ENCODE measurements at places on chromosomes 2 and 18.

- no peak for DNase-seq
Observed at GRCh38 chr2:205903549-205904129, 182.3 kb downstream of the INO80D start.

GRCh38 chr2:183610724-183611123 lies 486.5 kb downstream of the NUP35 start:
- DNase-seq = no peak

GRCh38 chr18:22465859-22466457 lies 48.2 kb upstream of the CTAGE1 start:
- no peak for DNase-seq

- no peak for DNase-seq
Observed at GRCh38 chr2:43051338-43051737, 175.1 kb downstream of the ZFP36L2 start.

- no peak for DNase-seq
Observed at GRCh38 chr2:201966691-201967438, 66.8 kb upstream of the FZD7 start.

DNA sequence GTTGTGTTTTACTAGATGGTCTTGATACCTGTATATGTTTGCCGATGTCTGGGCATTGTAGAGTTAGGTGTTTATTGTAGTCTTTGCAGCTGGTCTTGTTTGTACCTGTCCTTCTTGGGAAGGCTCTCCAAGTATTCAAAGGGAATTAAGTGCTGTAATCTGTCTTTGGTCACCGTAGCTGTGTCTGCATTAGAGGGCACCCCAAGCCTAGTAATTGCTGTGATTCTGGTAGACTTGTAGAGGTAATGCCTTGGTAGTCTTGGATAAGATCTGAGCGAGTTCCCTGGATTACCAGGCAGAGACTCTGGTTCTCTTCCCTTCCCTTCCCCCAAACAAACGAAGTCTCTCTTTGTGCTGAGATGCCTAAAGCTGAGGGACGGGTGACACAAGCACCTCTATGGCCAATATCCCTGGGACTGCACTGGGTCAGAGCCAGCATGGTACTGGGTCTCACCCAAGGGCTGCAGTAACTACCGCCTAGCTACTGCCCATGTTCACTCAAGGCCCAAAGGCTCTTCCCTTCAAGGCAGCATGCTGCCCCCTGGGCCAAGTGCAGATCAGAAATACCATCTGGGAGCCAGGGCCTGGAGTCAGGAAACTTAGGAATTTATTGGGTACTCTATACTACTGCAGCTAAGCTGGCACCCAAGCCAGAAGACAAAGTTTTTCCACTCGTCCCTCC lies 27.1 kb downstream of the STPG4 start:
- no peak for DNase-seq

DNA sequence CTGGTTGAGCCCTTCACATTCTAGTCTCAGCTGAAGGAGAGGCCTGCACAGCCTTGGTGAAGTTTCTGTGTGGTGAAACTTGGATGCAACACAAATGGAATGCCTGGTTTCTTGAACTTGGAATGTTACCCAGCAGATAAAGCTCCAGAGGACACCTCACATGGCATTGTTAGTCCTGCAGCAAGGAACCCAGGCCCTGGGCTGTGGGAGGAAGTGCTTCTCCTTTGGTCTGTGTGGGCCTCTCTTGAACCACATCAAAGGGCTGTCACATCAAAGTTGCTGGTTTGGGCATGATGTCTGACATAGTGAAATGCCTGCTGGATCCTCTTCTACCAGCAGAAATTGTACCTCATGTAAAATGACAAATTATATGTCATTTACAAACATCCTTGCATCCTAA lies 198.5 kb downstream of the FHOD3 start:
- no peak for DNase-seq

GRCh38 chr2:31382452-31383120 lies 32.0 kb downstream of the XDH start:
- no peak for DNase-seq

DNA sequence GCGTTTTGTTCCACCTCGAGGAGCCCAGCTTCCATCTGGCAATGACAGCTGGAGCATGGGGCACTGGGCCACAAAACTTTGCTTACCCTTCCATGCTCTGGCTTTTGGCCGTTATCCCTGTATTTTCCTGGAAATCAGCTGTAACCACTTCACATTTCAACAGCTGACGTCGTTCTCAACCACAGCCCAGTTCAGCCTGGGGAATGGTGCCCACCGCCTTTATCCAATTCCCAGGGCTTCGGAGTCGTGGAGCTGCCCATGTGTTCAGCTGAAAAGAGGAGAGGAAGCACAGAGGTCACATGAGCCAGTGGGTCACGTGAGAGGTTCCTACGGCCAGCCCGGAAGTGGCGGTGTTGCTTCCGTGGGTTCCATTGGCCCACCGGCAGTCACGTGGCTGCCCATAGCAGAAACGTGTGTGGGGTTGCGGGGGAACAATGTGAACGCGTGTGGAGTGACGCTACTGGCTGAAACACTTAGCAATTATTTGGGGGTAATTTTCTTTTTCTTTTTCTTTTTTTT lies 16.7 kb upstream of the EDAR start:
- DNase-seq = peak; percentile 42

GRCh38 chr18:2515171-2515787 lies 56.0 kb downstream of the METTL4 start:
- DNase-seq = no peak

GRCh38 chr2:100773538-100773937 lies 46.4 kb upstream of the NPAS2 start:
- no peak for DNase-seq

DNA sequence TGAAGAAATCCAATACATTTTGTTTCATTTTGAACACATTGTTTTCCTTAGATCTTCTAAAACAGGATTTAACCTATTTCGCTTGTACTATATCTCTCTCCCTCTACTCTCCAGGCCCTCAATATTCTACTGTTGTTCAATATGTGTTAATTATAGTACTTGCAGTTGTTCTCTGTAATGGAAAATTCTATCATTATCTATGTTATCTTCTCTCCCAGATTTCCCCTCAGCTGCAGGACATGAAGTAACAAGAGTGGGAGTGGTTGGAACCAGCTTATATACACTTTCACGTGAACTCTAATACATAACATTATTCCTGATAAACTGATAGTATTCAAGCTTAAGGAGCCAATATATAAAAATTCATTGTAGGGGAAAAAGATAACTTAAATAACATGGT lies 7.0 kb upstream of the STRN start:
- DNase-seq = no peak

DNA sequence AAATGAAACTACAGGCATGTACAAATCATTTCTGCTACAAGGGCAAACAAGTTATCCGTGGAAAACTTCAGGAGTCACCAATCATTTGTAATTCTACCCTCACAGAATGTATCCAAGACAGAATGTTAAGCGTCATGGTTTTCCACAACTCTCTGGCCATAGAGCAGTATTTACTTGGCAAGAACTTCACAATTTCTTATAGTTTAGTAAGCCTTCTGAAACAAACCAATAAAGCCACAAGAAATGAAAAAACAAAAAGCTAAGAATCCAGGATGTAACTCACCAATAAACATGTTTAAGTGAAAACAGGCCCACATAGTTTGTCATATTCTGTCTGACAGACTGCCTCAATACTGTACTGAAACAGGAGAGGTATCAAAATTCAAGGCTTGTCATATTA lies 70.3 kb downstream of the LNPK start:
- no peak for DNase-seq

GRCh38 chr2:73004466-73004865 lies 67.0 kb downstream of the SFXN5 start:
- no peak for DNase-seq

DNA sequence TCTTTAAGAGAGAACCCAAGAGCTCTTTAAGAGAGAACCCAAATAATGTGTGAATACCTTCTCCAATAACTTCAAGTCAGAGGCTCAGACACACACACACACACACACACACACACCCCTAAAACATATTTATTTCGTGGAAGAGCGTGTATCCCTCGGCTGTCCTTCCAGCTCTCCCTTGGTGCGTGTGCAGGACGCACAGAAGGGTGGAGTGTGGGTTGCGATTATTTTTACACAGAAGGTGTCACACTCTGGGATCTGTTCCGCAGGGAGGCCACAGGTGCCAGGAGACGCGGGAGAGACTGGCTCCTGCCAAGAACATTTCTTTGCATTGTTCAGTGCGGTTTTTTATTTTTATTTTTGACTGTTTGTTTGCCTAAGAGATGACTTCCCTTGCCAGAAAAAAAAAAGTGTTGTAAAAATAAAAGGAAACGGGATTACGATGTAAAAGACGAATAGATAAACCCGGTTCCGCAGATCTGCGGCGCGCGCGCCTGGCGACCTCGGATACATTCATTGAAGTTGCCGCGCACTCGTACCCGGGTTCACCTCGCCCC lies 47.3 kb upstream of the ATP6V1B1 start:
- DNase-seq = no peak

DNA sequence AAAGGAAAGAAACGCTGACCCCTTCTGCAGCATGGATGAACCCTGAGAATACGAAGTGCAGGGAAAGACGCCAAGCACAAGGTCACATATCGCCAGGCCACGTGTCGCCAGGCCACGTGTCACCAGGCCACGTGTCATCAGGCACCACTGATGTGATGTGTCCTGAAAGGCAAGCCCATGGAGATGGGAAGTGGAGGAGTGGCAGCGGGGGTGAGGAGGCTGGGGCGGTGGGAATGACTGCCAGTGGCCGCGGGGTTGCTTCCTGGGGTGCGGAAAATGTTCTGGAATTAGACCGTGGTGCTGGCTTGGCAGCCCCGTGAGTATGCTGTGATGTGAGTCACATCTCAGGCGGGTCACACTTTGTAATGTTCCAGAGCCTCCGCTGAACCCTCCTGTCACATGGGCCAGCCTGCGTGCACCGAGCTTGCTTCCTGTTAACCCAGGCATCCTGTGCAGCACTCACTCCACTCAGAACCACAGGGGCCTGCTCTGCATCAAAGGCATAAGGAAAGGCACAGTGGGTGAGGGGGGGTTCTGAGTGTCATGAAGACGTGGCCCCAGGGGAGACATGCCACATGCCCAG lies 39.0 kb downstream of the SLC66A2 start:
- DNase-seq = no peak

GRCh38 chr2:119234021-119235019 lies 10.7 kb downstream of the STEAP3 start:
- DNase-seq = no peak

- no peak for DNase-seq
Observed at GRCh38 chr2:86360776-86361175, 23.4 kb upstream of the REEP1 start.

DNA sequence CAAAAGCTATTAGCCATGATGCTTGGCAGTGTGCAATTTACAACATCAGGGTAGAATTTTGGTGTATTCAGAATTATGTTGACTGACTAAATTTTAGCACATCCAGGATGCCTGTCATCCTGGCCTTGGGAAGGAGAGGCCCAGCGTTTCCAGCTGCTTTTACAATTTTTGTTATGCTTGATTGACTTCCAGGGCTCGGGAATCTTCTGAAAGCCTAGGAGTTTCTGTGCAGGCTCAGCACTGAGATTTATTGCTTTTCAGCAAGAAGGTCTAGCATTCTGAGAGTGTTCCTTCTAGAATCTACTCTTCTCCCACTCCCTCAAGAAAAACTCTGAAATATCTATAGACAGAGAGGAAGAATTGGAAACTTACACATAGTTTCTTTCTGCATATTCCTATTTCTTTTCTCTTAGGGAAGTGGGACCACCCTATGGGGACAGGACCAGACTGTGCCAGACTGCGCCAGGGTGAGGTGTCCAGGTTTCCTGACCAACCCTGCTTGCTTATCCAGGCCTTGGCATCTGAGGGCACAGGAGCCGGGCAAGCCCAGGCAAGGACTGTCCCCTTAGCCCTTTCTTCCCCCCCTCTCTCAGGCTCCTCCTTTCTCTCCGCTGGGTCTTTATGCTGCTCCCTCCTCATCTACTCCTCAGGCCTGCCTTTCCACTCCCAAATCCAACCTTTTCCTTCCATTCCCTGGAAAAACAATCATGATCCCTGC lies 26.9 kb downstream of the MAIP1 start:
- DNase-seq = no peak

DNA sequence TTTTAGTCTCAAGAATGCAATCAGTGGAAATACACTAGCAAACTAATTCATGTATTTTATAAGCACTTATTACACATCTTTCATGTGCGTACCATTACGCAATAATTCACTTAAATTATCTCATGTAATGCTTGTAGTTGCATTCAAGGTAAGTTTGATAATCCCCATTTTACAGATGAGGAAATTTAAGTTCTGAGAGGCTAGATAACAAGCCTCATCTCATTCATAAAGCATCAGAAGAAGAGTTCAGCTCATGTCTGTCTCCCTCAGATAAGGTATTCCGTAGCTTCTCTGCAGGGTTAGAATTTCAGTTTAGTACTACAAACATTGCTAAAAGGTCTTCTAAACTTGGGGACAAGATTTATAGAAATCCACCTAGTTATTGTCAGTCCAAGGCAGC lies 47.8 kb downstream of the HNMT start:
- no peak for DNase-seq

- DNase-seq = no peak
Observed at GRCh38 chr2:137228566-137228965, 463.2 kb downstream of the THSD7B start.

DNA sequence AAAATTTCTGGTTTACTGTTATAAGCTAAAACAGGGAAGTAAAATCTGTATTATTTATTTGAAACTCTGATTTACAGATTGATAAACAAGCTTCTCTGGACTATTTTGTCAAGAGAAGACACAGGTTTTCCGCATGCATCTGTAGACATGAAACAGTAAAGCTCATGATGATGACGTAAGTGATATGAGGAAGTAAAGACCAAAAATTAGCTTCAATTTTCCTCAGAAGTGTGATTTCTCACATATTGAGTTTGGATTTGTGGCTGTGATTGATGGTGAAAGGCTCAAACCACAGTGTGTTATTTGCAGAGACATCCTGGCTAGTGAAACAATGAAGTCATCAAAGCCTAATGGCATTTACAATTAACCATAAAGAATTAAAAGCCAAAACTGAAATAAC lies 12.6 kb upstream of the LONRF2 start:
- no peak for DNase-seq

- no peak for DNase-seq
Observed at GRCh38 chr18:6561862-6562291, 147.2 kb upstream of the L3MBTL4 start.

GRCh38 chr2:170189757-170190156 lies 11.8 kb downstream of the MYO3B start:
- no peak for DNase-seq

GRCh38 chr2:120893811-120894584 lies 158.3 kb downstream of the GLI2 start:
- DNase-seq = peak; percentile 14

All from hypothalamus (tissue), 51 donors.